ENCODE measurements at places on chromosomes 7 and 10. TPM values are rescaled to one million over a fixed set of nuclear protein-coding genes. Genes with fewer than 3 reads are reported as not detected.
A peak's percentile ranks its signal among the peaks of the same experiment; 100 is the strongest.

Gene CABCOCO1
- total RNA-seq = 0.57 TPM

Gene KBTBD2
- total RNA-seq = 57.9 TPM

Gene PRSS2
- not detected for total RNA-seq

Gene AKR1C2
- 1.9 TPM for total RNA-seq

Gene SPOCK2
- total RNA-seq = not detected

Gene DHX32
- 28.1 TPM for total RNA-seq

Gene CTBP2
- total RNA-seq = 43.6 TPM

Gene AGAP5
- 1.8 TPM for total RNA-seq

- DNase-seq = peak; percentile 5
Observed at GRCh38 chr10:36096576-36096975, 454.5 kb upstream of the FZD8 start.

- DNase-seq = no peak
Observed at GRCh38 chr7:64870656-64871055, 32.4 kb upstream of the ZNF273 start.

DNA sequence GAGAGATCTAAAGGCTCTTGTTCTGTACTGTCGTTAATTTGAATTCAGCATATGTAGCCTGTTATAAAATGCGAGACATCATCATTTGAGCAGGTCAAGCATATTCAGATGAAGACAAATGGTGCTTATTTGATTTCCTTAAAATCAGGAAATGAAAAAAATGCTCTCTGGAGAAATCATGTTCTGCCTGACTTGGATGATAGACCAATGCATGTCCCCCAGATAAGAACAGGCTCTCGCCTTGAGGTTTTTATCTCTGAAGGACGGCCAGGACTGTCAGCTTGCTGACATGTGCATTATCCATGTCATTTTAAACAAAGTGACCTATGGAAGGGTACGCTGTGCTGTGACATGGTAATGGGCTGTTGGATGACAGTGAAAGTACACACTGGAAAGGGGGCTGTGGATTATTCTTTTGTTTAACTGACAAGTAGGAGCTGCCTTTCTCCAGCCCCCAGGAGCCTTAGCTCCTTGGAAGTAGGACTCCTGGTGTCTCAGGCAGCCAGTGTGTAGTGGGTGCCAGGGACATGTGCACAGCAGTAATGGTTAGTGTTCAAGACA is 695.1 kb upstream of the GALNT17 start:
- DNase-seq = no peak

- DNase-seq = no peak
Observed at GRCh38 chr10:88154596-88155250, 291.3 kb downstream of the PTEN start.

DNA sequence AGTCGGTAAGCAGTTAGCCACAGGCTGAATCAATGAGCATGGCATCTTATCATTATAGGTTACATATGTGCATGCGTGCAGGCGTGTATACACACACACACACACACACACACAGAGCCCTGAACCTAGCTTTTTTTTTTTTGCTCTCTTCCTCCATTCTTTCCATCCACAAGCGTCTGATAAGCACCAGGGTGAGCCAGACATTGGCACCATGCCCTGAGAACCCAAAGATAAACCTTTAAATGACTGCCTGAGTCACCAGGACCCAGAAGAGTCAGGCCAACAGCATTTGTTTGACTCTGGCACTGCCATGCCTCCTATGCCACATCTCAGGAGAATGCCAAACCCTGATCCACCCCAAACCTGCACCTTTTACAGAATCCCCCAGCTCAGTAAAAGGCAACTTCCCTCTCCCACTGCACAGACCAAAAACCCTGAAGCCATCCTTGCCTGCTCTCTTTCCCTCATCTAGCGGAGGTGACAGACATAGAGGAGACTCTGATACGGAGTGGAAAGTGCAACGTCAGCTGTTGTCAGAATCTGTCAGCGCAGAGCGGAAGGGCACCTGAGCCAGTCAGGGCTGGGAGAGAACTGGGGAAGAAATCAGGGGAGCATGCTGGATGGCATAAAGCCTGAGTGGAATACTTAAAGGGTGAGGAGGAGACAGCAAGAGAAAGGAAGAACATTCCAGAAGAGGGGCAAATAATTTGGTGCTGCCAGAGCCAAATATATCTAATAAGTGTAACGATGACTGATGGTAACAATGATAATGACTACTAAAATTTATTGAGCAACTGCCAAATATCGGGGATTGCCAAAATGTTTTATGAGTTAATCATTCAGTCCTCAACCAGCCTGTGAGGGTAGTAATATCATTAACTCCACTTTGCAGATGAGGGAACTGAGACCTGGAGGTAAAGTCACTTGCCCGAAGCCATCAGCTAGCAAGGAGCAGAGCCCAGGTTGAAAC is 3.2 kb downstream of the PARP12 start:
- peak; percentile 95 for DNase-seq

DNA sequence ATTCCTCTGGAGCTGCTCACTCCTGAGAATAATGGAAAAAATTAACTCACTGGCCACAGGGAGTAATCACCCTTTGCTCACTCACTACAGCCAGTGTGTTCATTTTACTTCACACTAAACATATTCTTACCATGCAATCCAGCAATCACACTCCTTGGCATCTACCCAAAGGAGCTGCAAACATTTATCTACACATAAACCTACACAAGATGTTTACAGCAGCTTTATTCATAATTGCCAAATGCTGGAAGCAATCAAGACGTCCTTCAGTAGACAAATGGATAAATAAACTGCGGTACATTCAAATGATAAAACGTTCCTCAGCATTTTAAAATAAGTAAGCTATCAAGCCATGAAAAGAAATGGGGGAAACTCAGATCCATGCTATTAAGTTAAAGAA is 34.2 kb upstream of the POM121L12 start:
- no peak for DNase-seq

GRCh38 chr7:90433221-90433620 is 30.0 kb downstream of the CLDN12 start:
- no peak for DNase-seq

- DNase-seq = no peak
Observed at GRCh38 chr10:73501651-73502050, 5.8 kb upstream of the PPP3CB start.

- peak; percentile 32 for DNase-seq
Observed at GRCh38 chr7:69187824-69188333, 410.4 kb upstream of the AUTS2 start.

- DNase-seq = peak; percentile 44
Observed at GRCh38 chr10:1776127-1776662, 38.9 kb upstream of the ADARB2 start.

DNA sequence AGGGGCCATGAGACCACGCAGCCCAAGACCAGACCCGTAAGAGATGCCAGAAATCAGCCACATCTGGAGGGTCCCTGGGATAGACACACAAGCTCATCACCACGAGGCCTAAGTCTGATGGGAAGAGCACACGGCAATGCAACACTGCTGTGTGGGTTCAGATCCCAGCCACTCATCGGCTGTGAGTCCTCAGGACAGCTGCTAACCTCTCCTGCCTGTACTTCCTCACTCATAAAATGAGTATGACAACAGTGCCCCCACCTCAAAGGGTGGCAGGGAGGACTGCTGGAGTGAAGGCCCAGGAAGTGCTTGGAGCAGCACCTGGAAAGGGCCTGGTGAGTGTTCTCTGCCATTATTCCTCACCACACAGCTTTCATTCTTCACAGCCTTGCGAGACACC is 60.9 kb downstream of the MAD1L1 start:
- DNase-seq = no peak

GRCh38 chr7:33650828-33651227 is 254.5 kb upstream of the BMPER start:
- no peak for DNase-seq

DNA sequence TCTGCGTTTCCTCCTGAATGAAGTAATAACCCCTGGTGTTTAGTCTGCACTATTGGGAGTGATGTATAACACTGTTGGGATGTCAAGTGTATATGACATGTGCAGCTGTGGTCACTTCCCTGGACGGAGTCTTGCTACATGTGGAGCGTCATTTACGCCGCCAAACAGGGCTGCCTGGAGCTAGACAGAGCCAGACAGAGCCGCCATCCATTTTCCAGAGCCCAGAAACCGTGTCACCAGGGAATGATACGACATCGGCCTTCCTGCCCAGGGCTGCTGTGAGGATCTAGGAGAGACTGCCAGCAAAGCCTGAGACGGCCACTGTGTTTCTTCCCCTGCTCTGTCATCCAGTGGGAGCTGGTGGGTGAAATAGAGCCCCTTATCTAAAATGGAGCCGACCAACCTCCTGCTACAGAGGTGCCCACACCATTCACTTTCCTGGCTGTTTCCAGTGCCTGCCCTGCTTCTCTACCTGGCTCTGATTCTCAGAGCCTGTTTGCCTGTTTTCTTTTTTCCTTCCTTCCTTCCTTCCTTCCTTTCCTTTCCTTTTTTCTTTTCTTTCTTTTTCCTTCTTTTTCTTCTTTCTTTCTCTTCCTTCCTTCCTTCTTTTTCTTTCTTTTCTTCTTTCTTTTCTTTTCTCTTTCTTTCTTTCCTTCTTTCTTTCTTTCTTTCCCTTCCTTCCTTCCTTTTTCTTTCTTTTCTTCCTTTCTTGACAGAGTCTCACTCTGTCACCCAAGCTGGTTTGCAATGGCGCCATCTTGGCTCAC is 13.3 kb upstream of the FGFR2 start:
- no peak for DNase-seq

DNA sequence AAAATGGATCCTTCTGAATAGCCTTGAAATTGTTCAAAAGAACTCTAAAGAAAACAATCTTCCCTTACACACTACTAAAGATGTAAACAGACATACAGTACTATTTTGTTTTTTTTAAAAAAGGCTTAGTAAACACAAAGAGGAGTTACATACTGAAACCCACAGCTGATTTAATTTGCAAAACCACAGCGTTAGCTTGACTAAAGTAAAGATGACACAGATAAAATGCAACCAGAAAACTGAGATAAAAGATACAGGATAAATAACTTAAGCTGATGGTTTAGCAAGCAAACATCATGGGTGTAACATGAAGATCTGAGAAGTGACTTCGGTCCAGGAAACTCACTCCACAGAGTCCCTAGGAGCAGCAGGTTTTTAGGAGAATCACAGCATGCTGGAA is 21.8 kb downstream of the PRKCQ start:
- DNase-seq = no peak

GRCh38 chr7:134356421-134356936 is 39.7 kb upstream of the SLC35B4 start:
- DNase-seq = no peak

- DNase-seq = no peak
Observed at GRCh38 chr10:114911801-114912469, 26.1 kb upstream of the TRUB1 start.

- no peak for DNase-seq
Observed at GRCh38 chr10:121781101-121781500, 146.7 kb downstream of the ATE1 start.

DNA sequence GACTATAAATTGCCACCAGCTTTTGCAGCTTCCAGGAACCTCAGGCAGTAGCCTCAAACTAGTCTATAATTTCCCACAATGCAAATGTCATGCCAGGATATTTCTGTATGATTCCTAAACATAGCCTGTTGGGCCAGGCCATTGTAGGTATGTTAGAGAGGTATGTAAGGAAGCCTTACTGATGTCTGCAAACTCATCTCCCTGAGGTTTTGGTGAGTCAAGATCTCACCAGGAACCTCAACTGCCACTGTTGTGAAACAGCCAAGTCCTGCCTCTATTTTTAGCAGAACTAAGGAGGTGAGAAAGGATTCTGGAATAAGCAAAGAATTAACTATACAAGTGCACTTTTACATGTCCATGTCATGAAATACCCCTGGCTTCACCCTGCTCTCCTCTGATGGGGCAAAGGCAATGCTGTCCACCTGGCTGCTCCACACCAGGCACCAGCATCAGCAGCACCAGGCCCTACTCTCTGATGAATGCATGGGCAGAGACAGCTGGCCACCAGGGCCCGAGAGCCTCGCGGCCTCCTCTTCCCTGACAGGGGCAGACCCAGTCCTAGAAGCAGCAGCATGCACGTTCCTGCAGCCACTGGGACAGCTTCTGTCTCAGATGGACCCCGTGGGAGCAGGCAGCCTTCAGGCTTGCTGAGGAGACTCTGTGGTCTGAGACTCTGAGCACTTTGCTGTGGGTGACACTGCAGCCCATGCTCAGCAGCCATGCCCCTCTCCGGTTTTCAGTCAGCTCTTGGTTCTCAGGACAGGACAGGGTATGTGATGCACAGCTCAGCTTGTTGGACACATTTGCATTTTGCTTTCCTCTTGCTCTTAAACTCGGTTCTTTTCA is 147.3 kb downstream of the ZMYND11 start:
- DNase-seq = no peak

DNA sequence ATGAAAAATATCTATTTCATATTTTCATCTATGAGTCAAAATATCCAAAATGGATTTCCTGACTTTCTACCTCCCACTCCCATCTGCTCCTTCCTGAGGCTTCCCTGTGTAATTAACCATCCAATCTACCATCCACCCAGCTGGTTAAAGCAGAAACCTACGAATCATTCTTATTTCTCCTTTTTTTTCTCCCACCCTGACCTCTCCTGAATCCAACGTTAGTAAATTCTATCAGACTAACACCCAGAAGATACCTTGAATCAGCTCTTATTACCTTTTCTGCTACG is 3.7 kb upstream of the LIPF start:
- DNase-seq = no peak

- DNase-seq = no peak
Observed at GRCh38 chr7:51606601-51607154, 290.1 kb upstream of the COBL start.
